Muscle of arm (tissue), 14 donors: ENCODE measurements at places on chromosomes 7 and 10. TPM values are rescaled to one million over a fixed set of nuclear protein-coding genes. Genes with fewer than 3 reads are reported as not detected.

DNA sequence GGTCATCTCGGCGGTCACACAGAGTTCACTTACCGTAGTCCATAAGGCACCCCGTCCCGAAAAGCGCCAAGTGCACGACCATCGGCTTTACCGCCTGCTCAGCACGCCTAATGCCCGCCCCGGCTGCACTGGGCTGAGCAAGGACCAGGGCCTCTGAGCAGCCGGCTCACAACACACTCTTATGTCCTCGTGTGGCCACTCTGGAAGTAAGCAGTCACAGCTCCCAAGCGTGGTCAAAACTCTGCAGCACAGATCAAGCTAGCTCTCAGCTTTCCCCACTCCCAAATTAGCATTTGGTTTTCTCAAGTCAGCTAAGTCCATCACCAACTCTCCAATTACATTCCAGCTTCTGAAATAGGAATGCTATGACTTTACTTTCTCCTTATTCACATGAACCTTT is 57.7 kb downstream of the MAD1L1 start:
- no peak for DNase-seq

- no peak for DNase-seq
Measured at GRCh38 chr7:111113263-111114017, 22.5 kb downstream of the LRRN3 start.

- DNase-seq = no peak
Measured at GRCh38 chr7:26891400-26892350, 27.3 kb upstream of the SKAP2 start.

GRCh38 chr10:86178401-86179152 is 188.0 kb downstream of the GRID1 start:
- DNase-seq = no peak

- no peak for DNase-seq
Measured at GRCh38 chr10:28947171-28947570, 269.9 kb downstream of the BAMBI start.

DNA sequence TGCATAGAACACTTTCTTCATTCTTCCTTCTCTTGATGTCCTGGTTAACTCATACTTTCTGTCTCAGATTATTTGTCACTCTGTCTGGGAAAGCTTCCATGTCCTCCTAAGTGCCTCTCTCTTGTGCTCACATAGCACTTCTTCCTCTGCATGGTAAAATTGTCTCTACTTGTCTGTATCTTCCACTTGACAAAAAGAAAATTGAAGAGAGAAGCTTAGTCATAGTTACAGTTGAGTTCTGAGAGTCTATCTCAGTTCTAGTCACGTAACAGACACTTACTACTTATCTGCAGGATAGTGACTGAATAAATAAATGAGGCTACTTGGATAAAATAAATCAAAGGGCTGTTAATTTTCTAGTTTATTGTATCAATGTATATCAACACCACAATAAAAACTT is 458.1 kb downstream of the HTR7 start:
- no peak for DNase-seq

GRCh38 chr7:78379148-78379547 is 580.6 kb downstream of the PHTF2 start:
- DNase-seq = no peak

- DNase-seq = no peak
Measured at GRCh38 chr10:79048639-79049550, 19.9 kb upstream of the ZMIZ1 start.

- DNase-seq = no peak
Measured at GRCh38 chr7:108402865-108403264, 53.4 kb downstream of the NRCAM start.

DNA sequence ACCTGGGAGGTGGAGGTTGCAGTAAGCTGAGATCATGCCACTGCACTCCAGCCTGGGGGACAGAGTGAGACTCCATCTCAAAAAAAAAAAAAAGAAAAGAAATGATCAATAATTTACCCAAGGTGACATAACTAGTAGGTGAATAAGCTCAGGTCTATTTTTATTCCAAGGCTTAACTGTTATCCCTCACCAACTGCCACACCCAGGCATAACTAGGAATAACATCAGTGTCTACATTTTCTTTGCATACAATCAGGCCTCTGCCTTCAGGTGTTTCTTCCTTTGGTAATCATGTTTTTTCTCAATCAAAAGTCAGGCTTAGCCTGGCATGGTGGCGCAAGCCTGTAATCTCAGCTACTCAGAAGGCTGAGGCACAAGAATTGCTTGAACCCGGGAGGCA is 26.6 kb downstream of the CPEB3 start:
- no peak for DNase-seq

GRCh38 chr10:78319841-78320240 is 286.2 kb downstream of the RPS24 start:
- DNase-seq = no peak

DNA sequence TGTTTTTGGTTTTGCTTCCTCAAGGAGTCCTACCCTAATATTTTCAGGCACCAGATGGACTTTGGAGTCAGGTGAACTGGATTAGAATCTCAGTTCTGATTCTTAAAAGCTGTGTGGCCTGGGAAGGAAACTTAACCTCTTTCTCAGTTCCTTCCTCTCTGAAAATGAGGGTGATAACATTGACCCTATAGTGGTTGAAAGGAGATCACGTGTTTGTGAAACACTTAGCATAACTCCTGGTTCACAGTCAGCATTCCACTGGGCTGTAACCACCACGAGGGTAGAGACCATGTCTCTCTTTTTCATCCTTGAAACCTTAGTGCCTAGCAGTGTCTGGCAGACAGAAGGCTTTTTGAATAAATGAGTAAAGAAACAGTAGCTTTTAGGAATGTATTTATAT is 16.7 kb downstream of the LSMEM1 start:
- DNase-seq = no peak

DNA sequence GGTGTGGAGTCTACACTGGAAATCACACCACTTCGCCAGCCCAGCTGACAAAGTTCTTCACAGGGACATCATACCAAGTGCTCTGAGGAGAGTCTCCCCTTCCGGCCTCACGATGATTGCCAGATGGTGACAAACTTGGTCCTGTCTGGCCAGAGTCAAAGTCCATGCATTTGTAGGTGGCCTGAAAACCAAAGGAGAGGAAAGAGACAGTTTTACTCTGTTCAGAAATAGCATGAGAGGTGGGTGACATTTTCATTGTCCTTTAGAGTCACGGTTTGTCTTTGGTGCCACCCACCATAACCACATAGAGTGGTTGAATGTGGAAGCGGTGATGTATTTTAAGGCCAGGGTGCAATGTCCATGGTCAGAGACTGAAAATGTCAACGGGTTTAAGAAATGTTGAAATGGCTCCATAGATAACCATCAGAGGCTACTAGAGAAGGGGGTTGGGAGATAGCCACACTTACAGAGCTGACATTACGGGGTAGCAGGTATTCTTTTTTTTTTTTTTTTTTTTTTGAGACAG is 33.0 kb downstream of the BTBD16 start:
- DNase-seq = no peak

GRCh38 chr10:100307684-100308083 is 21.2 kb upstream of the BLOC1S2 start:
- DNase-seq = no peak

DNA sequence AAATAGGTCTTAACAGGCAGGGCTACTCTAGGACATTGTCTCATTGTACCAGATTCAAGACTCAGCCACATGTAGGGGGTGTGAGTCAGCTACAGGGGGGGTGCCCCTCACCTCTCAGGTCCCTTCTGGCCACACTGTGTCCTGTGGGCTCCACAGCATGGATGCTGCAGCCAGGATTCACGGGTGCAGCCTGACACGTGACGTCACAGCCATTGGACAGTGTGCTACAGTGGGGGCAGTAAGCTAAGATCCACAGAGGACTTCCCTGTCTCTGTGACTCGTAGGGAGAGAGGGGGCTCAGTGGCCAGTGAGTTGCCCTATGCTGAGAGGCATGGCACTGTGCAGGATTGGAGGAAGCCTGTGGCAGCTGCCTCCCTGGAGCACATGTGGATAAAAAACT is 77.9 kb downstream of the TMEM178B start:
- no peak for DNase-seq

GRCh38 chr10:36531621-36532020 is 593.8 kb upstream of the ANKRD30A start:
- no peak for DNase-seq

DNA sequence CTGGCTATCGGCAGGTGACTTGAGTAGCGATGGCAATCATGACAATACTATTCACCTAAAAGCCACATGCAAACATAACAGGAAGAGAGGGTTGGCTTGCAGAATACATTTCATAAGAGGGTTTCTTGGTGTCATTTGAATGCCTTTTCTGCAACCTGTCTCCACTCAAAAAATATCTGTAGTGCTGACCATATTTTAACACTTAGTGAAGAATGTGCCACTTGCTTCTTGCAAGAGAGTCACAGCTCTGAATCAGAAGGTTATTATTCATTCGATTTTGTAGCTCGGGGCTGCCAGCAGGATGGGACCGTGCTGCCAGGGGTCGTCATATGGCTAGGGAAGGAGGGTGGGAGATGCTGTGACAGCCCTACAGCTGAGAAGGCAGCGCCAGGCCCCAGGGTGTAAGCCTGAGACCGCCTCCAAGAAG is 152.0 kb upstream of the PITRM1 start:
- DNase-seq = no peak

- DNase-seq = no peak
Measured at GRCh38 chr7:17530741-17531421, 232.4 kb downstream of the AHR start.

Gene FAM25G
- polyA plus RNA-seq = not detected

Gene GPR26
- not detected for polyA plus RNA-seq

Gene CNPY1
- 0.53 TPM for polyA plus RNA-seq

Gene LRRC18
- polyA plus RNA-seq = not detected

Gene FXYD4
- 1.0 TPM for polyA plus RNA-seq

Gene ADRA2A
- 3.2 TPM for polyA plus RNA-seq

Gene COL26A1
- 1.4 TPM for polyA plus RNA-seq

Gene SLC26A5
- not detected for polyA plus RNA-seq

Gene CYP26C1
- not detected for polyA plus RNA-seq

Gene PDZD7
- polyA plus RNA-seq = not detected

Gene HOXA9
- polyA plus RNA-seq = 28.4 TPM

Gene CCDC172
- polyA plus RNA-seq = not detected
